ENCODE measurements at places on chromosomes 1 and 21.

DNA sequence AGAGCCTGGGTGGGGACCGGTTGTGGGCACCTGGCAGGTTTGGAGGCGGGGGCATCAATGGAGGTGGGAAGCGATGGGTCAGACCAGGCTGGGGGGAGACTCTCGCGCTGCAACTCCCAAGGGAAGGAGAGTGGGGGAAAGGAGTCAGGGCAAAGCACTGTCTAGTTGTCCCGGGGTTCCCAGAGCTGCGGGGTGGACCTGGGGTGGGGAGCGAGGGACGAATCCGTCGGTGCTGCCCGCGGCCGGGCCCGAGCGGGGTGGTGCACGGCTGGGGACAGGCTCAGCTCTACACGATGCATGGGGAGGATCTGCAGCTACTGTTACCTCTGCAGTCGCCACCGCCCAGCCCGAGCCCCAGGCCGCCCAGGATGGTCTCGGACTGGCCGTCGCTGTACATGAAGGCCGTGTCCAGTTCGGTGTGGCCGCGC is 427 bp downstream of the AKR7A2 start:
- no peak for DNase-seq

DNA sequence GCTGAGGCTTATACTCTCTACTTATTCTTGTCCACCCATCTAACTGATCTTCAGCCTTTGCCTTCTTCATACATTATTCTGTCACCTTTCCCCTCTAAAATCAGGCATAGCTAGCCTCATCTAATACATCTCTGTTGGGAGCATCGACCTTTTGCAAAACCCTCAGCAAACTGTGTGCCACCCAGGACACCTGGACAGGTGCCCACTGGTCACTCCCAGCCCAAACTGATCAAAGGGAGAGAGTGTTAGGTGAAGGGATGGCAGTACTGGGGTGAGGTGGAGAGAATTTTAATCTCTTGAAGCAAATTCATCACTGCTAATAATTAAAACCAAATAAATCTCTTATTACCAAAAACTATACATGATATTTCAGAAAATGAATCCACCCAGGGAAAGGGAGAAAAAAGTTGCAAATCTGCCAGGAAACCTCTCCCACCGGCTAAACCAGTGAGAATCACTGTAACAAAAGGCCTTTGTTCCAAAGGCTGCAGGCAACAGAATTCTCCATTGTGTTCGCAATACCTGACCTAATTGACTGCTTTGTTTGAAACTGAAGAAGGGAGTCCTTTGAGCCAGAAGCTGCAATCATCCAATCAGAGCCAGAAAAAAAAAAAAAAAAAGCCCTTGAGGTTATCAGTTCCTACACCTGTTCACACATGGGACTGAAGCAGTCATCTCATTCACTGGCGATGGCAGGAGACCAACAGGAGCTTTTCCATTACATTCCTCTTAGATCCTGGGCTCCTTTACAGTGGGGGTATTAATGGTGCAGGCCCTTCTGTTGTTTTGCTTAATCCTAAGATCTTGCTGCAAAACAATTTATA is 172.6 kb downstream of the APP start:
- no peak for DNase-seq

GRCh38 chr1:210445485-210445884 is 116.8 kb downstream of the HHAT start:
- DNase-seq = no peak

GRCh38 chr1:232635778-232636356 is 5.9 kb upstream of the SIPA1L2 start:
- DNase-seq = peak; percentile 22

- DNase-seq = no peak
Measured at GRCh38 chr1:32352239-32352745, 10.0 kb downstream of the FAM229A start.

GRCh38 chr1:32454726-32455125 is 10.1 kb upstream of the ZBTB8B start:
- no peak for DNase-seq

- no peak for DNase-seq
Measured at GRCh38 chr1:87450615-87451209, 122.0 kb downstream of the LMO4 start.

DNA sequence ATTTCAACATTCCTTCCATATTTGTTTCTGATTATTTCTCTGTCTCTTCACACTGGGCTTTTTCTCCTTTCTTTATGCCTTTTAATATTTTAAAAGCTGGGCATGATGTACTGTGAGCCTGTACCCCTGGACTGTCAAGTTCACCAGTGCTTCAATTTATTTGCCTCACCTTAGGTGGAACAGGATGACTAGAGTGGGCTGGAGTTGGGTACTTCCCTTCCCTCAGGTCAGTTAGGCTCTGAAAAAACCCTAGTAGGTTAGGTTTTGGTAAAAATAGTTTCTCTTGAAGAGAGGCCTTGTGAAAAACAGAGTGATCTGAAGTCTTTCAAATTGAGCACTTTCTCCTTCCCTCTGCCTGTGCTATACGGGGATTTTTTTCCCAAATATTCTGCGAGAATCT is 163.0 kb upstream of the LYPLAL1 start:
- DNase-seq = no peak

- DNase-seq = no peak
Measured at GRCh38 chr1:208047476-208047934, 136.6 kb upstream of the CD34 start.

GRCh38 chr1:242081446-242081845 is 82.5 kb upstream of the MAP1LC3C start:
- no peak for DNase-seq

GRCh38 chr1:168572633-168573032 is 3.8 kb upstream of the XCL1 start:
- DNase-seq = no peak

- no peak for DNase-seq
Measured at GRCh38 chr21:38986406-38986805, 180.7 kb downstream of the ETS2 start.

DNA sequence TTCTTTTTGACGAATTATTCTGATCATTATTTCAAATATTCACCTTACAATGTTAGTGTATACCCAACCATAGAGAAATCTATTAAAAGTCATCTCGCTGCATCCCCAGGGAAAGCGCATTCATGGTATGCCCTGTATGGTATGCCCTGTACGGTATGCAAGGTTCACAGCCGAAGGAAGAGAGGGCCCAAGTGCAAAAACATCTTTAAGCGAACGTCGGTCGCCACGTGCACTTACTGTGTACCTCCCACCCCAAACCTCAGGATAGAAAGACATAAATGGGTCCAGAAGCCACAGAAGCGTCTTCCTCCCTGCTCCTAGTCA is 14.4 kb downstream of the HLX start:
- no peak for DNase-seq

GRCh38 chr21:43808832-43809251 is 19.5 kb downstream of the RRP1 start:
- DNase-seq = no peak

DNA sequence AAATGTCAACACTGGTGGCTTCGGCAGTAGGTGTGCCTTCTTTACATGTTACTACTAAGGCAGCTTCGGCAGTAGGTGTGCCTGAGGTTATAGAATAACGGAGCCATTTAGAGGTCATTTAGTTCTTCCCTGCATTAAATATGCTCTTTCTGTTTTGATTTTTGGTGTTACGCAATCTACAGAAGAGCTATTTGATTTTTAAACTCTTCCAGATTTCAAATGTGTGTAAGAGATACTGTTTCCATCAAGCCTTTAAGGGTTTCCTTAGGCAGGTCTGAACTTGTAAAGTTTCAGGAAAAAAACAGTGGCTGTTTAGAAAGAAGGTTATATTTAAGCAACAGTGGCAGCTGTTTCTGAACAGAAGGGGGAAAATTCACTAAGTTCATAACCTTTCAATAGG is 54.8 kb downstream of the PIK3R3 start:
- no peak for DNase-seq

- peak; percentile 58 for DNase-seq
Measured at GRCh38 chr1:65264197-65264929, 45.0 kb upstream of the DNAJC6 start.

- DNase-seq = no peak
Measured at GRCh38 chr1:7002728-7003127, 217.5 kb downstream of the CAMTA1 start.

DNA sequence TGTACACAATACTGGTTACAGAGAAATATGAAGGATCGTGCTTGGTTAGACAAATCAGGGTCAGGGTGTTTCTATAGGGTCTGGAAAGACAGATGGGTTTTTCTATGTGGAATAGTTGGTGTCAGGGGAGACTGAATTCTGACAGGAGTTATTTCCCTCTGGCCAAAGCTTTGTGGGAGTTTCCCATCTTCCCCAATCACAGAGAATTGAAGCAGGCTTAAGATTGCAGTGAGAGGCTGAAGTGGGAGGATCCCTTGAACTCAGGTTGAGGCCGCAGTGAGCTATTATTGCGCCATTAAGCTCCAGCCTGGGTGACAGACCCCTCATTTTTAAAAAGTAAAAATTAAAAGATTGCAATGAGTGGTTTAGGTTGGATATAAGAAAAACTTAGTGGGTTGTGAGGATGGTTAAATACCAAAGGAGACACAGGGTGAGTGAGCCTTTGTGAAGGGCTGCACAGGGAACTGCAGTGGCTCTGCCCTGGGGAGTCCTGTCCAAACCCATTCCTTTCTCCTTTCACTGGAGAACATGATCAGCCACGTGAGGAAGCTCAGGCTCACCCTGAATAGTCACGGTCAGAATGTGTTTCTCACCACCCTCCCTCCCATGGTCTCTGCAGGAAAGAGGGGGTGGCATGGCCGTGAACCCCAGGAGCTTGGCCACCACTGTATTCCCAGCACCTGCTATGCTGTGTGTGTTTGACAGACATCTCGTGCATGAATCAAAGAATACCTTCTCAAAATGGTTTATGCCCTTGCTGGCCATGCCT is 101.2 kb downstream of the INTS7 start:
- no peak for DNase-seq

DNA sequence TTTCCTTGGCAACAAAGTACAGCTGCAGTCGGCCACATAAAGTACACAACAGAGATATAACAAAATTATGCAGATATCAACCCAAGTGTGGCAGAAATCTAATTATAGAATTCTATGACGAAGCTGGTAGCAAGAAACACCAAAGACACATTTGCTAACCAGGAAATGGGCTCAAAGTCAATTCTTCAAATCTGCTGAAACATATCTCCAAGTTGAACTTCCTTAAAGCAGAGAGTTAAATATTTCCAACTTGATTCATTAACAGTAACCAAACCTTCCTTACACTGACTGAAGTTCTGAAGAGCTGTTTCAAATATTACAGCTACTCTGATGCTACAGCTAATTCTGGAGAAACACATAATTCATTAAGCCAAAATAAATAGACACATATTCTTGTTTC is 67.6 kb upstream of the SDC3 start:
- DNase-seq = no peak

GRCh38 chr1:28439320-28439719 is 66.5 kb upstream of the RCC1 start:
- no peak for DNase-seq

- no peak for DNase-seq
Measured at GRCh38 chr1:56135069-56135863, 444.1 kb downstream of the PLPP3 start.

- DNase-seq = no peak
Measured at GRCh38 chr21:15126948-15127347, 62.1 kb upstream of the NRIP1 start.

DNA sequence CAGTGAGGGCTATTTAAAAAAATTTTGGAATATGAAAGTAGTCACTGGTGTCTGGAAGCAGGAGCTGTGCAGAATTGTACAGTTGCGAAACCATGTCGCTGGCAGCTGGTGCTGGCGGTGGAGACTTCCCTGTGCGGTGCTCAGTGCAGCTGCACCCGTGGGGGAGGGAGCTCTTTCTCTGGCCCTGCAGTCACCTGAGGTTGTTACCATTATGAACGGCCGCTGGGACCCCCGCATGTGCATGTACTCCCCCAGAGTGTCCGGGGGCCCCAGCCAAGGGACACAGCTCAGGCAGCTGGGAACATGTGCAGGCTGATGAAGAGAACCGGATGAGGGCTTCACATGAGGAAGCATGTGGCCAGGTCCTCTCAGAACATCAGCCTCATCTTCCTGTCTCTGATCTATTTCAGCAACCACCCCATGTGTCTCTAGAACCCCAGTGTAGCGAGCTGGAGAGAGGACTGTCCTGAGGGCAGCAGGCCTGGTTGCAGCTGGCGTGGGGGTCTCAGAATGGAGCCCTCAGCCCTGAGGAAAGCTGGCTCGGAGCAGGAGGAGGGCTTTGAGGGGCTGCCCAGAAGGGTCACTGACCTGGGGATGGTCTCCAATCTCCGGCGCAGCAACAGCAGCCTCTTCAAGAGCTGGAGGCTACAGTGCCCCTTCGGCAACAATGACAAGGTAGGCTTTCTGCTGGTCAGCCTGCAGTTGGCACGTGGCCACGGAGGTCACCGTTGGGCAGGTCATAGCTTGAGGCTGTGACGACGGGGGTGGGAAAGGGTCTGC is at the start of gene TRPM2:
TRPM2 (plus strand) TSS at position 431 of the 780 bp plus-strand sequence; CDS start at position 511, 80 bp downstream.
- DNase-seq = no peak

DNA sequence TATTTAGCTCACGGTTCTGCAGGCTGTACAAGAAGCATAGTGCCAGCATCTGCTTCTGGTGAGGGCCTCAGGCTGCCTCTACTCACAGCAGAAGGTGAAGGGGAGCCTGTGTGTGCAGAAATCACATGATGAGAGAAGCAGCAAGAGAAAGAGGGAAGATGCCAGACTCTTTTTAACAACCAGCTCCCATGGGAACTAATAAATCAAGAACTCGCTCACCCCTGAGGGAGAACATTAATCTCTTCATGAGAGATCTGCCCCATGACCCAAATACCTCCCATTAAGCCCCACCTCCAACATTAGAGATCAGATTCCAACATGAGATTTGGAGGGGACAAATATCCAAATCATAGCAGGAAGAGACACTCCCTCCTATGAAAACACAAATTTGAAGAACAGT is 74.1 kb downstream of the OLFML2B start:
- no peak for DNase-seq

DNA sequence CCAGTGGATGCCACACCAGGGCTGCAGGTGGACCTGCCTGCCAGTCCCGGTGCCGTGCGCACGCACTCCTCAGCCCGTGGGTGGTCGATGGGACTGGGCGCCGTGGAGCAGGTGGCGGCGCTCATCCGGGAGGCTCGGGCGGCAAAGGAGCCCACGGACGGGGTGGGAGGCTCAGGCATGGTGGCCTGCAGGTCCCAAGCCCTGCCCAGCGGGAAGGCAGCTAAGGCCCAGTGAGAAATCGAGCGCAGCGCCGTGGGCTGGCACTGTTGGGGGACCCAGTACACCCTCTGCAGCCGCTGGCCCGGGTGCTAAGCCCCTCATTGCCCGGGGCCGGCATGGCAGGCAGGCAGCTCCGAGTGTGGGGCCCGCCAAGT is 1171.8 kb upstream of the B3GALT2 start:
- DNase-seq = no peak

- DNase-seq = no peak
Measured at GRCh38 chr1:27621051-27621920, 13.7 kb downstream of the FGR start.

Data from HFF-Myc (cell line).